ENCODE measurements at places on chromosomes 16 and 17. TPM values are rescaled to one million over a fixed set of nuclear protein-coding genes. Genes with fewer than 3 reads are reported as not detected.

GRCh38 chr16:87582216-87582965 lies 19.9 kb upstream of the JPH3 start:
- peak; percentile 81 for ATAC-seq

TNP2 gene
- total RNA-seq: 0.54 TPM

DHRS7C gene
- not detected for total RNA-seq

SLC6A2 gene
- total RNA-seq: 0.26 TPM

OTOP2 gene
- total RNA-seq: not detected

DNA sequence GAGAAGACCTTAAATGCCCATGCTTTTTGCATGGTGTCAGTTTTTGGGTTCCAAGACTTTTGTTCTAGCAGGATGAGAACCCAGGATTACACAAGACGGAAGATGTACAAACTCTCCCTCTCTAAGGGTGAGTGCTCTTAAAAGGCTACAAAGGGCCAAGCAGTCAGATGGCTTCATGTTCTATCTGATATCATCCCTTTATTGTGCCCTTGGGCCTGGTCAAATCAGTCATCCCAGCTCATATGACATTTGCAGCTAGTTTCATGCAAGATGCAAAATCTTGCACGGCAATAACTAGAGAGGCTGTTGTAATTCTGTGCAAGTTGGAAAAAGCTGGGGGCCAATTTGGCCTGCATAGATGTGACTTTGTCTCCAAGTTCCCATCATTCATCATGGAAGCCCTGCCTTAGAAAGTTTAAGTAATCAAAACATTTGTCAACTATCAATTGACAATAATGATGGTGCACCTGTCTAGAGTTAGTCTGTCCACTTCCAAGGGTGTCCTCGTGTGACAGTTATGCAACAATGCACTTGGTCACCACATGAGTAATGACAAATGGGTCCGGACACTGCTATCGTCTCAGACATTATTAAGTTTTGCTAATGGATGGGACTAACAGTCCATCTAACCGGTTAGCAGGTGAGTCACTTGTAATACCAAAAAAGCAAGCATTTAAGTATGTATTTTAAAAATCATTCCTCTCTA lies 58.6 kb upstream of the ZFHX3 start:
- no peak for ATAC-seq

GRCh38 chr16:17134586-17134985 lies 336.2 kb downstream of the XYLT1 start:
- no peak for ATAC-seq

GRCh38 chr17:53971361-53971760 lies 148.6 kb downstream of the KIF2B start:
- no peak for ATAC-seq

DNA sequence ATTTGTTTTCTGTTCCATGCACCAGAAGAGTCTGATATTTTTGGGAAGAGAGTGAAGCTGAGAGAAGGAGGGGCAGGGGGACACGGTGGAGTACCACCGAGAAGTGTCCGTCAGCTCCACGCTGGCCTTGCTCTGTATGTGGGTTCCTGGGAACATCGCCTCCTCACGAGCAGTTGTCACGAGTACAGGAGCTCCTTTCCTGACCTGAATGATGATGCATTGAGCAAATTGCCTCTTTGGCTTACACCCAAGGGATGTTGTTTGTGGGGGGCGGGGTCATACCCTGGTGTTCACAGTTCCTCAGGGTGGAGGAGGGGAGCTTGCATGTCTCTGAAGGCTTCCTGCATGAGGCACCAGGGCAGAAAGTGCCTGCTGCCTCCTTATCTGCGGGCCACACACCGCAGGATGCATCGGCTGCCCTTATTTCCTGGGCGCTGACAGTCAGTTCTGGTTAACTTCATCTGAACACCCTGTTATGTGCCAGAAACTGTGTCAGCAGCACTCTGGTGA lies 36.2 kb downstream of the RGS9 start:
- ATAC-seq: peak; percentile 91

DNA sequence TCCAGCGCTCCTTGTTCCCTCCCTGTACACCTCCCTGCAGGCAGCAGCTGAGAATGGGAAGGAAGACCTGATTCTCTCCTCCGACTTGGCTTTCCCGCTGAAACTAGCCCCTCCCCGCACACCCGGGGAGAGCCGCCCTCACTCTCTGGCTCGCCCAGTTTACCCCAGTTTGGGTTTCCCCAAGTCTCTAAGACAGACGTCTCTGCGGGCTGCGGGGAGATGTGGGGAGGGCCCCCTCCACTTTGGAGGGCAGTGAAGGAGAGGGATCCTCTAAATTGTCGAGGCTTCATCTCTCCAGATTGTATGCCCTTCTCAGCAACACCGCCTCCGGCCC lies 797 bp downstream of the GRB7 start:
- peak; percentile 44 for ATAC-seq

Measured in motor neuron (in vitro differentiated cells).